GM13976 (cell line): ENCODE measurements at places on chromosomes 1 and 21.
A peak's percentile ranks its signal among the peaks of the same experiment; 100 is the strongest.

GRCh38 chr1:36728051-36728450 lies 245.3 kb upstream of the CSF3R start:
- DNase-seq: no peak

- DNase-seq: no peak
Measured at GRCh38 chr21:39533545-39534380, 79.0 kb upstream of the B3GALT5 start.

DNA sequence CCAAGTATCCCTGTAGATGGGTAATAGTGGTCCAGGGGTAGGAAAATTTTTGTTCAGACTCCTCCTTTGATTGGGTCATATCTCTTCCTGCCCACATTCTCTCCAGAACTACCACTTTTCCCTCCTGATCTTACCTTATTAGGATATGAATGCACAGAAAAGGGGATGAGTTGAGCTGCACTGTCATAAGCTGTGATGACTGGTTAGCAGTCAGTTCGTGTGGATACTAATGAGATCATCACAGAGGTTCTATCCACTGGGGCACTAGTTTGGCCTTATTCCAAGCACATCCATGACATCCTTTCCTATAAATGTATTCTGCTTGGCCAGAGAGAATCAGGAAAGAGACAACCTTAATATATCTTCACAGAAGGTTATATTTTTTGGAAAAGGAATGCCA lies 22.1 kb upstream of the TBX15 start:
- no peak for DNase-seq

DNA sequence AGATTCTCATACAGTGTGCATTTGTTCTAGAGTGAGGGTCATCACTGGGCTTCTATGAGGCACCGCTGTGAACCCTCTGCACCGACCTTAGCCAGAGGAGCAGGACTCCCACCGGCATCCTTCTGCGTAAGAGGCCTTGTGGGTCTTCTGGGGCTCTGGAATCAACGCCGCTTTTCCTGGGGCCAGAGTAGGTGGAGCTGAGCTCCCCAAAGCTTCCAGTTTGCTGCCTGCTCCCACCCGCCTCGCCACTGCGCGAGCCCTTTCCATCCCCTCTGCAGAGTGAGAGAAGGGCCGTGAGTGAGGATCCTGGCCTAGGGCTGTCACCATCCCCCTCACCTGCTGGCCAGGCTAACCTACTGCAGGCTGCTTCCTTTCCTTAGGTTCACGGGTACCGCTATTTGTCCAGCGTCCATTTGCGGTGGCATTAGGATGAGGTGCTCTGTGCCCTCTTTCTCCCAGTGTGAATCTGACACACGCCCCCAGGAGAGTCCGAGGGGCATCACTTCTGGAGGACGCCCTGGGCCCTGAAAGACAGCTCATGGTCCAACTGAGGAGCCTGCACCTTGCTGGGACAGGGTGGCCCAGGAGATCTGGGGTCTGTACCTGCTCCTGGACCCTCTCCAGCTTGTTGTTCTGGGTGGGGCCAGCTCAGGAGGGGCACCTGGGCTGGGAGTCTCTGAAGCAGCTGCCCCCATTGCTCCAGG lies 36.2 kb downstream of the UMODL1 start:
- no peak for DNase-seq

DNA sequence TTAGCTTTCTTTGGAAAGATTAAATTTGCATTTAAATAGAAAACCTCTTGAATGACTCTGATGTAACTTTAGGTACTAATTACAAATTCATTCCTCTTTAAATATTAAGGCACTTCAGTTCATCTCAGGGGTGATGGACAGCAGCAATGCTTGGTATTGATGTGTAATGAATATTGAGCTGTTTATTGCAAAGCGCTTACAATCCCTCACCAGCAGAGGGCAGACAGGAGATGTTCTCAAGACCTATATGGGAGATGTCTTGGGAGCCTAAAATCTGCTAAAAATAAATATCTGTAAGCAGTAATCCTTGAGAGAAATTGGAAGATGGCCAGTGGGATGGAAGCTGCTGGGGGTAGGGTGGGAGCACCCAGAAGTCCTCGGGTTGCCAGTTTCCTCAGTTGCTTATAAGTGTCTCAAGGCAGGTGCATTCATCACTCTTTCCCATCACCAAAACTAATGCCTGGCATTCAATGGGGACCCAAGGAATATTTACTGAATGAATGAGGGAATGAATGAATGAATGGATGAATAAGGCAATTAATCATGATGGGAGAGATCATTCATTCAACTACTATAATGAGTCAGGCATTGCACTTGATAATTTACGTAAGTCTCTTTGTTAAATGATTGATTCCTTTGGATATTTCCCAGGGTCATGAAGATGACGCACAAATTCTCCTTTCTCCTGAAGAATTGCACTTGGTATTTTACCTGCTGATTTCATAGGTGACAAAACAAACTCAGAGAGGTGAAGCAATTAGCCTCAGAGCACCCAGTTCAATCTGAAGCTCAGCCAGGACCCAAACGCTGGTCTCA lies 2.3 kb downstream of the KLHDC8A start:
- peak; percentile 72 for DNase-seq

- no peak for DNase-seq
Measured at GRCh38 chr1:221683681-221684080, 58.2 kb downstream of the DUSP10 start.

DNA sequence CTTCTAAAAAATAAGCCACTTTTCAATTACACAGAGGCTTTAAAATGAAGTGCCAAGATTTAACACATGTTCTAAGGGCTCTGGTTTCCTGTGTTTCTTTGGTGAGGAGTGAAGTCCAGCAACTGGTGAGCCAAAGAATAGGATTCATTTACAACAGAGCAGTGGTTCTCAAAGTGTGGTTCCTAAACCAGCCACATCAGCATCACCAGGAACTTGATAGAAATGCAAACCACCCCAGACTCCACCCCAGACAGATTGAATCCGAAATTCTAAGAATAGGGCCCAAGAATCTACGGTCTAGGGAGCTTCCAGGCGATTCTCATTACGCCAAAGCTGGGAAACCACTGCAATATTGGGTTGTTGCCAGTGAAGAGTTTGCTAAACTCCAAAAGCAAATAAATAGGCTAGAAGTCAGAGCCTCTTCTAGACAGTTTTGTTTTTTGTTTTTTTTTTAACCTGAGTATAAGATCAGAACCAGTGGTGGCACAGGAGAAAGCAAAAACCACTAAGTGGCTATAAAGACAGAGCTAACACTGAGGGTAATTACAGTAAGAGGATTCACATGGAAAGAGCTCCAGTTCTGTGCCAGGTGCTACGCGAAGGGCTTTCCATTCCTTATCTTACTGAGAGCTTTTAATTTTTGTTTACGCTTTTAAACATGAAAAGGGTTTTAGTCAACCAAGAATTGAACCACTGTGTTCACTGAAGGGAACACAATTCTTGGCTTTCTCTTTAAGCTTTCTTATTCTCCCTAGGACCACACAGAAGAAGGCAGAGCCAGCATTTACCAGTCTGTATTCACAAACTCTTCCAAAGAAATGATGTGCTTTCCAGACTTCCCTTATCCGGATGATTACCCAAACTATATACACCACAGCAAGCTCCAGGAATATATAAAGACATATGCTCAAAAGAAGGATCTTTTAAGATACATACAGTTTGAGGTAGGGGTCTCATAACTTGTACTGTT lies 42.4 kb upstream of the FMO2 start:
- no peak for DNase-seq

GRCh38 chr1:210369425-210369824 lies 40.7 kb downstream of the HHAT start:
- no peak for DNase-seq

GRCh38 chr1:61174060-61174795 lies 91.9 kb downstream of the NFIA start:
- DNase-seq: no peak

- no peak for DNase-seq
Measured at GRCh38 chr1:3454811-3455618, 550 bp downstream of the ARHGEF16 start.

DNA sequence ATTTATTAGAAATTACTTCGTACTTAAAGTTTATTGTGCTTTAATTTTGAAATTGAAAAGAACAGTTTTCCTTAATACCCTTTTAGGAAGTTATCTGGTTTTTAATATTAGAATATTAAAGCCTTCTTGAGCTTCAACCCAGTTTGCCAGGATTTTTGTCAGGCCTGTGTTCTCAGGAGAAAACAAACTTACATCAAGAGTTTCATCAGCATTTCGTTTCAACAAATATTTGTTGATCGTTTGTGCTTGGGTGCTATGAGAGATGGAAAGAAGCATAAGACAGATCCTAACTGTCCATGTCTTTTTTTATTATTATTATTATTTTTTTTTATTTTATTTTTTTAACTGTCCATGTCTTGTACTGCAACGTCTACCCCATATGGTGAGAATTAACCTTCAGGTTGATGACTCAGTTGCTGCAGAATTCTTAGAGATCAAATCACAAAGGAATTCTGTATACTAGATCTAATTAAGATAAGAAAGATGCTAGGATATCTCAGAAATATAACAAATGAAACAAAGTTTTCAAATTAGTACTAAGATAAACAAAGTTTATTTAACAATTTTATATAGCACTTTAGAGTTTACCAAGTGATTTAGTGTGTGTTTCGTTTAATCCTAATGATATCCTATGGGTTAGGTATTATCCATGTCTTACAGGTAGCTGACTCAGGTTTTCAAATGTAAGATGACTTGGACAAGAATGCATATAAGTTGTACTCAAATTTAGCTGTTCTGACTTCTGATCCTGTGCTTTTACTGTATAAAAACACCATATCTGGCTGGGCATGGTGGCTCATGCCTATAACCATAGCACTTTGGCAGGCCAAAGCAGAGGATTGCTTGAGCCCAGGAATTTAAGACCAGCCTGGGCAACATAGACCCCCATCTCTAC lies 14.3 kb downstream of the FBXO28 start:
- no peak for DNase-seq

- DNase-seq: no peak
Measured at GRCh38 chr1:28890435-28890834, 23.9 kb upstream of the EPB41 start.

- DNase-seq: no peak
Measured at GRCh38 chr1:58881471-58881994, 97.7 kb upstream of the JUN start.

DNA sequence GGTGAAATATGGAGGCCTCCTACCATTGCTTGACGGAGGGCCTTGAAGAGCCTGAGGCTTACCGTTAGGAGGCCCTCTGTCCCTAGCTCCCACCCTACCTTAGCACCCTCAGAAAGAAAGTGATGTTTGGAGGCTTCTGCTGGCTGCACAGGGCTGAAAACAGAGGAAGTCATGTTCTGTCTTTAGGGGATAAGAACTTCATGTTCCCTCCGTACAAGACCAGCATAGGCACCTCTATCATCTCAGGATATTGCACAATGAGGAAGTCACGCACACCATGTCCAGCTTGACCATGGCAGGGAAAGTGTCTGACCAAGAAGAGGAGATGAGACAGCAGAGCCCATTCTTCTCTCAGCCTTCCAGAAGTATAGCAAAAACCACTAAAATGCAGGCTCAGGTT lies 13.8 kb downstream of the ADORA3 start:
- no peak for DNase-seq

DNA sequence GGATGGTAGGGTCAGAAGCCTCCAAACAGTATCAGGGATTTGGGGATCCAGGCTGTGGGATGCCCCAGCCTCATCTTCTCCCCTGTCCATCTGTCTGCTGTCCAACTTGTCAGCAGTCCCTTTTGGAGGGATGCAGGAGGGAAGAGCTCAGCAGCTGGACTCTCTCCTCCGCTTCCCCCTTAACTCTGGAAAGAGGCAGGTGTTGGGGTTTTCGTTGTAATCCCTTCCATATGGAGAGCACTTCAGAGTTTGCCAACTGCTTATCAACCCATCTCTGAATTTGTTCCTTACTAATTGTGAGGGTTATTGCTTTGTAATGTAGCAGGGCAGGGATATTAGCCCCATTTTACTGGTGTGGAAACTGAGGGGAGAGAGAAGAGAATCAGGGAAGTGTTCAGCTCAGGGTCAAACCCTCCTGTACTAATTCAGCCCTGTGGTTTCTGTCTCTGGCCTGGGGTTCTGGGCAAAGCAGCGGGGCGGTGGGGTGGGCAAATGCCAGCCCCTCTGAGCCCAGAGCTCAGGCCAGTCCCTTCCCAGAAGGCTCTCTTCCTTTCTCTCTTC lies 3.2 kb downstream of the CITED4 start:
- no peak for DNase-seq

GRCh38 chr1:113007706-113008364 lies 51.8 kb upstream of the SLC16A1 start:
- no peak for DNase-seq

- no peak for DNase-seq
Measured at GRCh38 chr1:210695026-210695425, 366.3 kb downstream of the HHAT start.

DNA sequence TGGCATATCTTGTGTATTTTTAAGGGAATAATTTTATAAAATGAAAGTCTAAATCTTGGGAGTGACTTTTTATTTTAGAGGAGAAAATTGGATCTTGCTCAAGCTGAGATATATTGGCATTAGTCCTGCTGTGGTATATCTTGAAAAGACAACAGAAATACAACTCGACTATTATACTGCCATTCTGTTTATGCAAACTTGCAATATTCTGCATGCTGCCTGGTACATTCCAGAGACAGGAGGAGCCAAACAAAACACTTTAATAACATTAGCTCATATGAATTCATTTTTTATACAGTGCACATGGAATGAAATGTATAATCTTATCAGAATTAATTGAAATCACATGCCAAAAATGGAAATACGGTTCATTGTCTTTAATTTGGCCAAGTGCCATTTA lies 176.0 kb upstream of the NRIP1 start:
- no peak for DNase-seq

GRCh38 chr1:11352816-11353799 lies 80.1 kb downstream of the UBIAD1 start:
- no peak for DNase-seq

DNA sequence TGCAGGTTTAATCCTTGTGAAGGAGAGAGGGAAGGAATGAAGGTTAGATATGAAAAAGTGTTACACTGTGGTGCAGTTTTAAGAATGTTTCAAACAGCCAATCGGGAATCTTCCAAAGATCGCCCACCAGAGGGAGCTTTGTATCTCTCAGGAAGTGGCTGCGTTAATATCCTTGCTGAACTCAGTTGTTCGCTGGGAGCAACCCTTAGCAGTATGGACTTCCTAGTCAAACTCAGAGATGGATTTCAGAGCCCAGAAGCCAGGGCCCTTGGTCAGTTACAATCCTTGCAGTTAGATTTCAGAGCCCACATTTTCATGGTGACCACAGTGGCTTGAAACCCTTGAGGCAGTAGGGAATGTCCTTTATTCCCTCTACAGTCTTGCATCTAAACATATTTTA lies 136.2 kb downstream of the NTNG1 start:
- no peak for DNase-seq

- DNase-seq: no peak
Measured at GRCh38 chr1:222105393-222105737, 363.5 kb upstream of the DUSP10 start.
